ENCODE measurements at places on chromosomes 16 and 17.

DNA sequence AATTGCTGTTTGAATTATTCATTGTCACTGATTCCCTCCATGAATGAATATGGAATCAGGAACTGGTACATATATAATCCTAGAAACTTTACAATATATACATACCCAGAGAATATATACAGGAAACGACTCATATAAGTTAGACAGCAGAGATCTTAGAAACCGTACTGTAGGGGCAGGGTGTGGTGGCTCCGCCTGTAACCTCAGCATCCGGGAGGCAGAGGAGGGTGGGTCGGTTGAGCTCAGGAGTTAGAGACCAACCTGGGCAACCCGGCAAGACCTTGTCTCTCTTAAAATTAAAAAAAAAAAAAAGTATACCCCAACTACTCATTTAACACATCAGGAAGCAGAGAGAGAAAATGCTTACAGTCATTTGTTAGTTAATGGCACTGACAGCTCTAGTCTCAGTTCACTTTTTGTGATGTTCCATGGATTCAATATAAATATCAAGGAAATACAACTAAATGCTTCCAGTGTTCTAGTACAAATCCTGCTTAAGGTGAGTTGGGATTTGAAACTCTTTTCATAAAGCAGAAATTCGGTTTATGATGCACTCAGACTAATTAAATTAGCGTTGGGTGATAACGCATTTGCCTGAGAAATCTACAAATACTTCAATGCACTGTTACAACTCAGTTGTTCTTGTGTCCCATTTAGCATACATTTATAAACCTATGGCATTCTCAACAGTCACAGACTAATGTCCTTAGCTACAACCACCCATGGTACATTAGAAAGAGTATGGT, 5.6 kb downstream of the GLG1 start:
- DNase-seq = no peak

- no peak for DNase-seq
These were observed 61.8 kb downstream of the MPRIP start for GRCh38 chr17:17104036-17104435.

- peak; percentile 71 for DNase-seq
These were observed 479.9 kb upstream of the CDH11 start for GRCh38 chr16:65601781-65602180.

DNA sequence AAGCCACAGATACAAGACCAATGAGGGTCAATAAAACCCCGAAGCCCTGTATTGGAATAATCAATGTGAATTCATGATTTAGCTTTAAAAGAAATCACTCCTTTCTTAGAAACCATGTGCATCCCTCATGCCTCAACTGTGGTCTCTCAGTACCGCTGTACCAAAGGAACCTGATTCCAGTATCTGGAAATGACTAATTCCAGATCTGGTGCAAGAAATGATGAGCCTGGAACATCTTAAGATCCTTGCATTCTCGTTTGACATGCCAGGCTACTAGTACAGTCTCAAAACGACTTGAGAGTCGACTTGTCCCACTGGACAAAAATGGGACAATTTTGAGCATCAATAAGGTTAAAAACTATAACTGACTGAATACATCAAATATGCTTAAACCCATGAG, 21.2 kb downstream of the USP31 start:
- DNase-seq = no peak

DNA sequence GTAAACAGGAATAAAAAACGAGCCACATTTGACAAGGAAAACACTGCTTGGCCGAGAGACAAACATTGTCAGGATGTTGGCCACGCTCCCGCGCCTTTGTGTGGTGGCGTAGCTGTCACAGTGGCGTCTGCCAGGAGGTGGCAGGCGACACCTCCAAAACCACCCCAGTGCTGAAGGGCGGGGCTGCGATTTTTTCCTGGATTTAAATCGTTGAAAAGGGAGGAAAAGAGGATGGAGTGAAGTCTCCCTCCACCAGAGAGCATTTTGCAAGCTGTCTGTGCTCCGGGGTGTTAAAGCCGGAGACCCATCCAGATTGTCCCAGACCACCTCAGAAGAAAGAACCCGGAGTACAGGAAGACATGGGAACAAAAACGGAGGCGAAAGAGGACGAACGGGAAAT, 12.7 kb downstream of the MRM3 start:
- DNase-seq = peak; percentile 79

- no peak for DNase-seq
These were observed 9.2 kb upstream of the GLIS2 start for GRCh38 chr16:4306470-4307214.

GRCh38 chr17:72137161-72137560, 16.3 kb downstream of the SOX9 start:
- DNase-seq = no peak

DNA sequence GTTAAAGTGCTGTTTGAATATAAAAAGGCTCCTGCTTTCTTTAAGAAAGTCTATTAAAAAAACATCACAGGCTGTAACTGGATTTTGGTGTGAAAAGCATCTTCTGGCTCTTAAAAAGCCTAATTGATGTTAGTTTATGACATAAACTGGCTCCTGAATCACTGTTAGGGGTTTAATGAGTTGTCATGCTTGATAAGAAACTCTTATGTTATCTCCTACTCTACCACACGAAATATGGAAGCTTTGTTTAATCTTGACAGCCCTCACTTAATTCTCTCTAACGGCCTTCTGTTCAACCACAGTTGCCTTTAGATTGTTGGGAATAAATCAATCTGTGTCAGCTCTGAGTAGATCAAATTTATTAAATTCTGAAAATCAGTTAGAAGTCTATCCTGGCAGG, 51.5 kb downstream of the CPPED1 start:
- no peak for DNase-seq

DNA sequence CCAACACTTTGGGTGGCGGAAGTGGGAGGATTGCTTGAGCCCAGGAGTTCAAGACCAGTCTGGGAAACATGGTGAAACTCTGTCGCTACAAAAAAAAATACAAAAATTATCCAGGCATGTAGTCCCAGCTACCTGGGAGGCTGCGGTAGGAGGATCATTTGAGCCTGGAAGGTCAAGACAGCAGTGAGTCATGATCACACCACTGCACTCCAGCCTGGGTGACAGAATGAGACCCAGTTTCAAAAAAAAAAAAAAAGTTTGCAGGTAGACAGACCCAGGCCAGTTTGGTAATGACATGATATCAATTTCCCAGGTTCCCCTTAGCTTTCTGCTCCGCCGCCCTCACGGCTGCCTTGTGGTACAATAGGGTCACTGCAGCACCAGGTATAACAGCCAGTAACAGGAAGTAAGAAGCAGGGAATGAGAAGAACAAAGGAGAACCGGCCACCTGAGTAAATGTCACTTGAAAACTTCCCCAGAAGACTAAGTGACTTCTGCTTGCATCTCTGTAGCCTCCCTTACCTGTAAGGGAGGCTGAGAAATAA, 201.2 kb upstream of the HSBP1 start:
- no peak for DNase-seq

- no peak for DNase-seq
These were observed 42.0 kb upstream of the MMD start for GRCh38 chr17:55463600-55463999.
